ENCODE measurements at places on chromosomes 6 and 20.

GRCh38 chr6:3259491-3259958 lies 778 bp downstream of the PSMG4 start:
- DNase-seq, result peak; percentile 17

GRCh38 chr6:20892365-20892764 lies 358.1 kb downstream of the CDKAL1 start:
- no peak for DNase-seq

- DNase-seq, result no peak
These were observed 43.6 kb upstream of the IER3 start for GRCh38 chr6:30787954-30788353.

- no peak for DNase-seq
These were observed 697.8 kb downstream of the KIF16B start for GRCh38 chr20:15875446-15875845.

GRCh38 chr20:37699202-37699601 lies 5.4 kb downstream of the CTNNBL1 start:
- DNase-seq, result no peak

DNA sequence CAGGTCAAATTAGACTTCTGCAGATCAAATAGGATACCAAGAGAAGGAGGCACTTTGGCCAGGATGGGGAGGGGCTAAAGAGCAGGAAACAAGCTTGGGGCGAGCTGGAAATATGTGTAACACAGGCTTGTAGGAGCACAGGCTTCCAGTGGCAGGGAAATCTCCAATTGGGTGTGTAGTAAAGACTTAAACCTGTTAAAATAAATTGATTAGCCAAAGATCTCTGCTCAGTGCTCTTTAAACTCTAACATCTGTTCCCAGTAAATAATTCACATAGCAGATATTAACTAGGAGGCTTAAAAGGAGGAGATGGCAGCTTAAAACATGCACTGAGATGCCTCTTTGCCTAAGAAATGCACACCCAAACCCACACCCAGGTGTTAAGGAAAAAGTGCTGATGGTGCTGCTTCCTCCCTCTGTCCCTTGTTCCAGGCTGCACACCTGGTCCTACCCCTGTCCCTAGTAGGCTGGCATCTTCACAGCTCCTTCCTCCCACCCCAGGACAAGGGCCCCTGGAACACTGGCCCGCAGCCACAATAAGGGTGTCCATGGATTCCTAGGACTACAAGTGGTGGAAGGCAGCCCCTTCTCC lies 93.5 kb upstream of the MLN start:
- DNase-seq, result no peak

- DNase-seq, result no peak
These were observed 38.0 kb upstream of the GMPR start for GRCh38 chr6:16200321-16200883.

- no peak for DNase-seq
These were observed 257.3 kb downstream of the QKI start for GRCh38 chr6:163671791-163672190.

GRCh38 chr6:108838101-108838717 lies 10.0 kb upstream of the ARMC2 start:
- DNase-seq, result no peak

- no peak for DNase-seq
These were observed 329.0 kb upstream of the MARCKS start for GRCh38 chr6:113528111-113528510.

Data from stimulated activated CD4-positive, alpha-beta T cell treated with anti-CD3 and anti-CD28 coated beads, Interleukin-1b, Interleukin-23, amount 100 ng/mL, for 4 hours (primary cell).